ENCODE measurements at places on chromosomes 2 and 18.

GRCh38 chr2:66428986-66429612 is 5.8 kb upstream of the MEIS1 start:
- DNase-seq = peak; percentile 41

DNA sequence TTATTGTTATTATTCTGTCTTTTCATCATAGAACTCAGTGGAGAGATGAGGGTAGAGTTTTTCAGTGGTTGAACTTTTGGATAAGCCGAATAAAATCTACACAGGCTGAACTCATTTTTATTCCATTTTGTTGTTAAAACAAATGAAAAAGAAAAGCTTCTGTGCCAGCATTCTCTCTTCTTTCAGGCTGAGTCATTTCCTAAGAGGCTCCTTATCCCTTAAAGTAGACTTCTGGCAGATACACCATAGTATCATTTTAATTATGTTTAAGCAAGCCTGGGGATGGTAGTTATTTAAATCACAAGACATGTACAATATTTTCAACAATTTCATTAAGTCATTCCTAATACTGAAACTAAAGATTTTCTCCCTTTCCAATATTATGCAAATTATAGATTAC is 1364.0 kb upstream of the NRXN1 start:
- no peak for DNase-seq

- DNase-seq = no peak
Observed at GRCh38 chr2:67384123-67384822, 12.9 kb upstream of the ETAA1 start.

- no peak for DNase-seq
Observed at GRCh38 chr2:229087843-229088516, 183.1 kb downstream of the PID1 start.

GRCh38 chr2:19883971-19884720 is 17.6 kb downstream of the TTC32 start:
- DNase-seq = no peak

- no peak for DNase-seq
Observed at GRCh38 chr2:143420313-143420712, 291.1 kb downstream of the ARHGAP15 start.

GRCh38 chr2:179272406-179273192 is 8.0 kb upstream of the SESTD1 start:
- DNase-seq = peak; percentile 22

DNA sequence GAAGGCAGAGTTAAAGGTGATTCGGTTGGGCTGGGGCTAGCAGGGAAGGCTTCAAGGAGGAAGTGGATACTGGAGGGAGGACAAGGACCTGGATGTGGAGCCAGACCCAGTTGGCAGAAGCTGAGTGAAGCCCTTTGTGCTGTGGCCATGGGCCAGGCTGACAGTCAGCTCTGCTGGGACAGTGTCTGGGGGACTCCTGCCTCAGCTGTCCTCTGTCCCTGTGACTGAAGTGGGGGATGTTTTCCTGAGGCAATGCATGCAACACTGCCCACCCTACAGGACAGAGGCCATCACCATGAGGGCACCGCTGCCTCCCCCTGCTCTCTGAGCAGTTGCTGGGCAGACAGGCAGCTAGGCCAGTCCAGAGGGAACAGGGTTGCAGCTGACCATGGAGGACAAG is 40.0 kb downstream of the ST8SIA5 start:
- no peak for DNase-seq

- DNase-seq = peak; percentile 2
Observed at GRCh38 chr2:179467111-179467510, 202.5 kb upstream of the SESTD1 start.

DNA sequence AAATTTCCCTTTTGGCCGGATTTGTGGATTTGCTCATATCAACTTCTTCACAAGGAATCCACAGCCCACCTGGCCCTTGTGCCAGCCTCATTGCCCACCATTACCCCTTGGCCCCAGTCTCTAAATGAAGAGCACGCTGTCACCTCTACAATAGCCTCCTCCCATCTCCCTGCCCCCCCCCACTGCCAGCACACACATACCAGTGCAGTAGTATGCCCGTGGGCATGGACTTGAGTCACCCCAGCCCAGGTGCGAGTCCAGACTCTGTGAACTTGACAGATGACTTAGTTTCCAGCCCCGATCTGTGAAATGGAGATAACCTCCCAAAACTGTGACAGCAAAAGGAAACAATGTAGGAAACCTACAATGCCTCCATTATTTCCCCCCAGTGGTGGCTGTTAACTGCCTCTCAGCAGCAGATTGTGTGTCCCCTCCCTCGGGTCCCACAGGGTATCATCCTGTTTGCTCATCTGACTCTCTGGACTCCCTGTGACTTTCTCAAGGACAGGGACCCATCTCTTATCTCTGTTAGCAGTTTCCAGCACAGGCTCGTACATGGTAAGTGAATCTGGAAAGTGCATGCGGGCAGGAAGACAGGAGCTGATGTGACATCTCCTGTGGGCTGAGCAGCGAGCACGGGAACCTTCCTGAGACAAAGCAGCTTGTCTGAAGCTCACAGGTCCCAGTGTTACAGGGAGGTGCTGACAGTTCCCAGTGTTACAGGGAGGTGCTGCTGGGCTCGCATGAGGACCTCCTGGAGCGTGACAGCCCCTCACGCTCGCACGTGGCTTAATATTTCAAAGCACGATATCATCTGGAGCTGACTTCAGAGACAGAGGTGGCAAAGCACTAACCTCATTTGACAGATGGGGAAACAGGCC is 4.2 kb upstream of the TMEM185B start:
- DNase-seq = no peak

DNA sequence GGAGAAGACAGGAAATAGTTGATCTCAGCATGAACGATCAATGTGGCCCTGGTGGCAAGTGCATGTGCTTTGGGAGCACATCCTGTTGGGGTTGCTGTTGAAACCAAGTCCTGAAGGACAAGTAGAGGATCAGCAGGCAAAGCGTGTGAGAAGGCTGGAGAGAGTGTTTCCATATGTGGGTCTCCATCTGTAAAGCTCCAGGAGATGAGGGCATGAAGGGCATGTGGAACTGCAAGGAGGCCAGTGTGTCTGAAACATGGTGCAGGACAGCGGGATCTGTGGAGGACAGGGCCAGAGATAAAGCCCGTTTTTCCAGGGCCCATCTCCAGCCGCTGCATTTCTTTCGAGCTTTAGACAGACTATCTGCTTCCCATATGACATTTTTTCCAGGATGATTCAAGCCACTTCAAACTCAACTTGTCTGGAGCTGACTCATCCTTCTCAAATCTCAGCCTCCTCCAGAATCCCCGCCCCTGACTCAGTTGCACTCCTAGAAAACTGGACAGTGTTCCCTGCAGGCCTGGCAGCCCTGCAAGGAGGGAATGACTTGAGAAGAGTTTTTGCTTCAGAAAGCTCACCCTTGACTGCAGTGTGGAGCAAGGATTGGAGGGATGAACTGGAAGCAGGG is 226.1 kb downstream of the VAPA start:
- no peak for DNase-seq

DNA sequence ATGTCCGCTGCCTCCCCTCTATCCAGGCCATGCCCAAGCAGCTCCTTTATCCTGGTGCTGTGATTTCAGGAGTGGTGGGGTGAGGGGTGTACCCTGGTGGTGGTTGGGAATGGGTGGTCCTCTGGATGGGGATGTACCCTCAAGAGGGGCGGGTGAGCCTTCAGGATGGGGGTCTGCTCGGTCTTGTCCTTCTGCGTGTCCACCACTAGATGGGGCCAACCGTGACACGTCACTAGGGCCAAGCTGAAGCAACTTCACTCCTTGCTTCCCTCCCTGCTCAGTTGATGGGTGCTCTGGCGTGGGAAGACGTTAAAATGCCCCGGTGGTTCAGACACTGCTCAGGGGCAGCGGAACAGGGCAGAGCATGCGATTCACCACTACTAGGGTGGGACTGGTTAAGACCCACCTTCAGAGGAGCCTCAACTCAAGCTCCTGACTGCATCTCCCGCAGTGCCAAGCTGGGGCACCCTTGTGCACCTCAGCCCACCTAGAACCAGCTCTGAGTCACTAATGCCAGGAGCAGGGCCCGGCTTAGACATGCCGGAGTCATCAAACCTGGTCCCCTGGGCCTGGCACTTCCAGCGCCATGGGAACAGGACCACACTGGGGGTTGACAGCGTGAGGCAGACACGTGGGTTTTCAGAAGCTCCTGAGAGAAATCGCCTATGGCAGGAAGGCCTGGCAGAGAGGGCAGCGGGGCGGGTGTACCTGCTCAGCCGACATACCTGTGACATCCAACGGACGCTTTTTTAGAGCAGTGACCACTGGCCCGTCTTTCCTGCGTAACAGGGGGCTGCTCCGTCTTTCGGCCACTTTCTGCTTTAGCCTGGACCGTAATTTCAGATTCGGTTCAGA is 256.7 kb downstream of the HDAC4 start:
- peak; percentile 30 for DNase-seq

GRCh38 chr2:105732101-105732500 is 12.6 kb upstream of the NCK2 start:
- no peak for DNase-seq

GRCh38 chr2:9518780-9519179 is 36.9 kb downstream of the ADAM17 start:
- DNase-seq = no peak

DNA sequence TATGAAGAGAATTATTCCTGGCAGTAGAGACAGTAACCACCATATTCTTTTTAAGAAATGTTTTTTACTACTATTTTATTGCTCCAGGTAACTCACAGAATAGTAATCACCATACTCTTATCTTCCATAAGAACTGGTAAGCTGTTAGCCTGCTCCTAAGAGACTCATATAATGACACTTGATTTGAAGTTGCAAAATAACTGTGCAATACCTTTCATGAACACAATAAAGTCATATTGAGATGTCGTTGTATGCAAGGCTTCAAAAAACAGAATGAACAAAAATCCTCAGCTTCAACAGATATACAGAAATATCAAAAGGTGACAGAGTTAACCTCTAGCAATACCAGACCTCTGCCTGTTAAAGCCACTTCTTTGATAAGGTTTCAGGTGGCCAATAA is 360.1 kb downstream of the NBAS start:
- no peak for DNase-seq

- no peak for DNase-seq
Observed at GRCh38 chr2:54455131-54455562, 980 bp upstream of the SPTBN1 start.

DNA sequence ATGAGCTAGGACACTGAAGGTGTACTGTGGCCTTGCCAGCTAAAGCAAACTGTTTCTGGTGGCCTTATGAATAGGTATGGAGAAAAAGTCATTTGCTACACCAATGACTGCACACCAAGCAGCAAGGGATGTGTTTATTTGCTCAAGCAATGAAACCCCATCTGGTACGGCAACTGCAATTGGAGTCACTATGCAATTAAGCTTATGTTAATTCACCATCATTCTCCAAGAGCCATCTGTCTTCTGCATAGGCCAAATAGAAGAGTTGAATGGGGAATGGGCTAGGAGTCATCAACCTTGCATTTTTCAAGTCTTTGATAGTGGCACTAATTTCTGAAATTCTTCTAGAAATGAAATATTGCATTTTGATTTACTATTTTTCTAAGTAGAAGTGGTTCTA is 372.0 kb downstream of the KCNJ3 start:
- peak; percentile 25 for DNase-seq

- no peak for DNase-seq
Observed at GRCh38 chr2:133240491-133241223, 327.6 kb downstream of the NCKAP5 start.

- no peak for DNase-seq
Observed at GRCh38 chr2:127641846-127642507, 4.0 kb upstream of the GPR17 start.

GRCh38 chr2:176960736-176961520 is 251.7 kb upstream of the HNRNPA3 start:
- no peak for DNase-seq

- DNase-seq = no peak
Observed at GRCh38 chr2:120546048-120546864, 189.4 kb upstream of the GLI2 start.

DNA sequence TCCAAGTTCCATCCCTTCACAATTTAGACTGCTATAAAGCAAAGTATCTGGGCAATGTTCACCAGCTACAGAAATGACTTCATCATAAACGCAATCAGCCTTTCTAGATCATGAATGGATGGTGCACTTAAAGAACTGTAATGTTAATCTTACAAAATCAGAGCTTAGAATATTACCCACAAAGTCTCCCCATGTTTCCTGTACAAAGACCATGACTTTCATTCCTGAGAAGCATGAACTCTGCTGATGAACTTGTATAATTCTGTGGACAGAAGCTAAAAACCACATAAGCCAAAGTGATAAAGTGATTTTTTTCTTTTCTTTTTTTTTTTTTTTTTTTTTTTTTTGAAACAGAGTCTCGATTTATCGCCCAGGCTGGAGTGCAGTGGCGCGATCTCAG is 53.3 kb downstream of the C1D start:
- no peak for DNase-seq

- DNase-seq = no peak
Observed at GRCh38 chr2:120651818-120652217, 83.8 kb upstream of the GLI2 start.

GRCh38 chr2:237616734-237617586 is 10.4 kb upstream of the LRRFIP1 start:
- no peak for DNase-seq

- no peak for DNase-seq
Observed at GRCh38 chr2:28038722-28039121, 148.2 kb downstream of the BABAM2 start.

DNA sequence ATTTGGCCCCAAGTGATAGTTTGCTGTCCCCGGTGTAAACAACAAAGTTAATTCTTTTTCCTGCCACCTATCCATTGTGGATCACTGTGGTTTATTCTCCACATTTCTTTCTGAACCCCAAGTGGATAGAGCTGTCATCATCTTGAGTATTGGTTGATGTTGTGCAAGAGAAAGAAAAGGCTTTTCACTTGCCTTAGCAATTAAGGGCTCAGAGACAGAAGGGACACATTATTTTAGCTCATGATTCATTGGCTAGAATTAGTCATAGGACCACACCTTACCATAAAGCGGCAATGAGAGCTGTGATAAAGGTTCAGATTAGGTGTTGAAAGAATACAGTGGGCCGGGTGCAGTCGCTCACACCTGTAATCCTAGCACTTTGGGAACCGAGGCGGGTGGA is 442.1 kb upstream of the DCC start:
- DNase-seq = no peak

GRCh38 chr2:53202063-53202462 is 565.5 kb upstream of the CHAC2 start:
- DNase-seq = no peak

DNA sequence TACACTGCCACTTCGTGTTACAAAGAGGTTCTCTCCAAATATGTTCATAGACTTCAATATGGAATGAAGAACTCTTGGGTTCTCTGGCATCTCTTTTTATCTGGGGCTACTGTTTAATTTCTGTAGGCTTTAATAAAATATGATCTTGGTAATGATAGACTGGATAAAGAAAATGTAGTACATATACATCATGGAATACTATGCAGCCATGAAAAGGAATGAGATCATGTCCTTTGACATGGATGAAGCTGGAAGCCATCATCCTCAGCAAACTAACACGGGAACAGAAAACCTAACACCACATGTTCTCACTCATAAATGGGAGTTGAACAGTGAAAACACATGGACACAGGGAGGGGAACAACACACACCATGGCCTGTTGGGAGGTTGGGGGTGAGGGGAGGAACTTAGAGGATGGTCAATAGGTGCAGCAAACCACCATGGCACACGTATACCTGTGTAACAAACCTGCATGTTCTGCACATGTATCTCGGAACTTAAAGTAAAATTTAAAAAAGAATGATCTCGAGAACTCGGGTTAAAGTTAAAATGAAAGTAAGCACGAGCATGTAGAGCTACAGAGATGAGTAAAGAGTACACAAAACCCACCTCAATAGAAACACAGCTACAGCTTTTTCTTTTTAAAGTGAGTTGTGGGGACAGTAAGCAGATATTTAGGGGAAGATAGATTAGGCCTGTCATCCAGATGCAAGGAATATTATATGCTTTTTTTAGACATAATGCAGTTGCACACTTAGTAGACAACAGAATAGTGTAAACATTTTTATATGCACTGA is 102.3 kb downstream of the SGPP2 start:
- DNase-seq = no peak

Data from NCI-H1436 (cell line).